ENCODE measurements at places on chromosomes 16 and 17.

- DNase-seq: no peak
These were observed 42.8 kb downstream of the METRNL start for GRCh38 chr17:83121921-83122820.

GRCh38 chr16:18833707-18834505, 32.6 kb upstream of the ARL6IP1 start:
- no peak for DNase-seq

DNA sequence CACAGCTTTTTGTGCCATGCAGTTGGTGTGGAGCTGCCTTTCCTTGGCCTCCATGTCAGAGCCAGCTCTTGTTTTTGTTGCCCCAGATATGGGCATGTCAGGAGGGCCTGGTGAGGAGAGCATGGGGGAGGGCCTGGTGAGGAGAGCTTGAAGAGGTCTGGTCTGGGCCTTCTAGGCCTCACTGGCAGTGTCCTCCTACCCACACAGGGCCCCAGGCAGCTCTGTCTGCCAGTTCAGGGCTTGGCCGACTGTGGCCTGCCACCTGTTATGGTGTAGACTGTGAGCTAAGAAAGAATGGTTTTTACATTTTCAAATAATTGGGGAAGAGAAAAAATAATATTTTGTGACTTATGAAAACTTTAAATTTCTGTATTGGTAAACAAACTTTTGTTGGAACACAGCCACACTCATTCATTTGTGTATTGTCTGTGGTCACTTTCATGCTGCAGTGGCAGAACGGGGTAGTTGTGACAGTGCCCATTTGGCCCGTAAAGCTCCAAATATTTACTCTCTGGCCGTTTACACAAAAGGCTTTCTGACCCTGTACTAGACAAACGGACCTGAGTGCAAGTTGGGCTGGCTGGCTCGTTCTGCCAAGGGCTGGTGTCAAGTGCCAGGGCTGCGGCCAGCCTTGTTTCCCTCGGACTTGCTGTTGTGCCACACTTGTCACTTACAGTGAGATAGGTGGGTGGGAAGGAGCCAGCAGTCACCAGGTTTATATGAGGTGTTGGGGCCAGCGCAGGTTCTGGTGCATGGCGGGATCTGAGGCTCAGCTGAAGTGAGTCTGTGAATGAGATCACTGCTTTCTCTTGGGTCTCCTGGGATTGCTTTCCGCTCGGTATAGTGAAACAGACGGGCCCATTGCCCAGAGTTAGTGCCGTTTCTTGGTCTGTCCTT, 18.2 kb downstream of the PGS1 start:
- peak; percentile 85 for DNase-seq

DNA sequence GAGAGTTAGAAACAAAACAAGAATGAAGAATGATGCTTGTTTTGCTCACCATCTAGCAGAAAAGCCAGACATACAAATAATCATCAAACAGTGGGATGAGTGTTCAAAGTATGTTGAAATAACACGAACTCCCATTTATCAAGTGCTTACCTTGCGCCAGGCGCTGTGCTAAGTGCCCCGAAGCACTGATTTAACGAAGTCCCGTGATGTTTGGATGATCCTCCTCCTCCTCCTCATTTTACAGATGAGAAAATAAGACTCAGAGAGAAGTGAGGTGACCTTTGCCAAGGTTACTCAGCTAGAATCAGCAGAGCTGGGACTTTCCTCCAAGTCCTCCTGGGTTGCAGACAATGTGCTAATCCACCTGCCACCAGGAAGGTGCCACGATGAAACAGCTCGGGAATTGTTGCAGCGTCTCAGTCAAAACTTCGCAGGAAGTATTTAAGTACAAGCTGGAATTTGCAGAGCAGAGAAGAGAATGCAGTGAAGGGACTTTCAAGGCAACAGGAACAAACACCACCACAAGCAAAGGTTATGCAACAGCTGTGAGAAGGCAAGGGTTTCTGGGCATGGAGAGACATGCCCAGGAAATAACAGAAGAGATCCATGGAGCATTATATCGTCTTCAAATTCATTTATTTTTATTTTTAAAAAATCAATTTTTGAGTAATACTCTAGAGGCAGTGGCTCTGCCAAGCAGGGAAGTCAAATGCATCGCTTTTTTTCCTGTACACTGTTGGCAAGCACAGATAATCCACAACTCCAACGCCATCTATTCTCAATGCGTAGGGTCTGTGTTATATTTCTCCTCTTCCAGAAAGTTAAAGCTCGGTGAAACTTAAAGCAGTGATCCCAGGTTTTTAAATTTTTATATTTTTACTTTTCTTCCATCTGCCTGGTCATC, 11.1 kb downstream of the PRCD start:
- no peak for DNase-seq

DNA sequence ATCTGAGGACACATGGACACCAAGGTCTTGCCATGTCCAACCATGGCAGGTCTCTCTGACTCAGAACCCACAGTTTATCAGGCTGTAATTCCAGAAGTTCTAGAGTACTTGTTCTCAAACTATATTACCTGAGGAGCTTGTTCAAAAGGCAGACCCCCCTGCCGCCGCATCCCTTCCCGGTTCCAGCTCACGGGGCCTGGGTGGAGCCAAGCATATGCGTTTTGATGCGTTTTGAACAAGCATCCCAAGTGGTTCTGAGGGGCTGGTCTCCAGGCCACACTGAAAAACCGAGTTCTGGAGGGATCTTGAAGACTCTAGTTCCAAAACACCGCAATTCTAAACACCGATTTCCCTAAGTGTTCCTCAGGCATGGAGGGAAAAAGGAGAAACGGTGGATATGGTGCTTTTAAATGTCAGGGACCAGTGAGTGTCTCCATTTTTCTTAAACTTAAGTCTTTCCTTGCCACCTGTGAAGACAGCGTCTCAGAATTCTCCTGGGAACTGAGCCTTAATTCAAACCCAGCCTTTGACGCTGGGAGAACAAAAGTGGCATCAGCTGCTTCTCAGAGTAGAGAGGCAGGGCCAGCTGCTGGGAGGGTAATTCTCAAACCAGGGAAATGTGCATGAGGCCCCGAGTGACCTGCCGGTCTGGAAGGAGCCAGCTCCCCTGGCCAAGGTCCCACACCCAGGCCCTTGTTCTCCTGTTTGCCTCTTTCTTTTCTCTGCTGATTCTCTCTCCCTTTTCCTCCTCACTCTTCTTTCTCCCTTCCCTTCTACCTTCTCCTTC, 84.4 kb upstream of the PLCG2 start:
- no peak for DNase-seq

GRCh38 chr17:47999582-47999981, 28.7 kb downstream of the CDK5RAP3 start:
- no peak for DNase-seq

DNA sequence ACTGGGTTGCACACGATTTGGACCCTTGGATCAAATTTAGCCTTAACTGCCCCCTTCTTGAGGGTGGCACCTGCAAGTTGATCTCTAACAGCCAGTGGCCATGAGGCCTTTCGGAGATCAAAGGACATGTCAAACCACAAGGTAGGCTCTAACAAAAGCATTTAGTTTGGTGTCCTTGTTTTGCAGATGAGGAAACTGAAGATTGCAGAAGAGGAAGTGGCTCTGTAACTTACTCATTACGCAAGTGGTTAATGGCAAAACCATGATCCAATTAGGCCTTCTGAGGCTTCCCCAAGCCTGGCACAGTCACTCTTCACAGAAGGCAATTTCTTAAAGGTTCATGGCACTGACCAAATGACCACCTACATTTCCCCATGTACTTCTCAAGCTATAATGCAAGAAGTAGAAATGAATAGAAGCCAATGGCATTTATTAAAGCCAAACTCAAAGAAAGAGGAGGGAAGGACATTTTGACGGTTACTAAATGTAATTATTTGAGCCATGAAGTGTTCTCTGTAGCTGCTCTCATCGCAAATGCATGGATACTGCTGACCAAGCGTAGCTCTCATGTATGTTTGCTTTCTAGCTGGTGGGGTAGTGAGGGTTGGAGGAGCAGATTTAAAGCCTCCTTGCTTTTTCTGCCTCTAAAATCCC, 32.8 kb upstream of the ABCC12 start:
- DNase-seq: no peak

DNA sequence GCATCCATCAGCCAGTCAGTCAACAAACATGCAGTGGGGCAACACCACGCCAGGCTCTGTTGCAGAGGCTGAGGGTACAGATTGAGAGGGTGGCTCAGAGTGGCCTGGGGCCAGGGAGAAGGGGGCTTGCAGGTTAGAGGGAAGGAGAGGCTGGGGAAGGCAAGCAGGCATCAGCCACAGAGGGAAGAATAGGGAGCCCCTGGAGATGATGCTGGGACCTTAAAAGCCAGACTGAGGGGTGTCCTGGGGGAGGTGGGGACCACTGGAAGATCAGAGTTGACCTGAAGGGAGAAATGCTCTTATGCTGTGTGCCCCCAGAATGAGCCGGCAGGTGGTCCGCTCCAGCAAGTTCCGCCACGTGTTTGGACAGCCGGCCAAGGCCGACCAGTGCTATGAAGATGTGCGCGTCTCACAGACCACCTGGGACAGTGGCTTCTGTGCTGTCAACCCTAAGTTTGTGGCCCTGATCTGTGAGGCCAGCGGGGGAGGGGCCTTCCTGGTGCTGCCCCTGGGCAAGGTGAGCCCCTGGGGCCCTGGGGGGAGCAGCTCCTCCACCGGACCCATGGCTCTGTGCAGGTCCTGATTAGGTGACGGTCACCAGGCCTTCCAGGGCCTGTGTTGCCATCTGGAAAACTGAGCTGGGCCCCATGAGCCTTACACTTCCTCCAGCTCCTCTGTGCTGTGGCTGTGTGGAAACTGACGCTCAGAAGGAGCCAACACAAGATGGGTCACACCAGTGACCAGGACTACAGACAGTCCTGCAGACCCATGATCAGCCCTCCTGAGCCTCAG, 1.7 kb downstream of the CORO1A start:
- no peak for DNase-seq

DNA sequence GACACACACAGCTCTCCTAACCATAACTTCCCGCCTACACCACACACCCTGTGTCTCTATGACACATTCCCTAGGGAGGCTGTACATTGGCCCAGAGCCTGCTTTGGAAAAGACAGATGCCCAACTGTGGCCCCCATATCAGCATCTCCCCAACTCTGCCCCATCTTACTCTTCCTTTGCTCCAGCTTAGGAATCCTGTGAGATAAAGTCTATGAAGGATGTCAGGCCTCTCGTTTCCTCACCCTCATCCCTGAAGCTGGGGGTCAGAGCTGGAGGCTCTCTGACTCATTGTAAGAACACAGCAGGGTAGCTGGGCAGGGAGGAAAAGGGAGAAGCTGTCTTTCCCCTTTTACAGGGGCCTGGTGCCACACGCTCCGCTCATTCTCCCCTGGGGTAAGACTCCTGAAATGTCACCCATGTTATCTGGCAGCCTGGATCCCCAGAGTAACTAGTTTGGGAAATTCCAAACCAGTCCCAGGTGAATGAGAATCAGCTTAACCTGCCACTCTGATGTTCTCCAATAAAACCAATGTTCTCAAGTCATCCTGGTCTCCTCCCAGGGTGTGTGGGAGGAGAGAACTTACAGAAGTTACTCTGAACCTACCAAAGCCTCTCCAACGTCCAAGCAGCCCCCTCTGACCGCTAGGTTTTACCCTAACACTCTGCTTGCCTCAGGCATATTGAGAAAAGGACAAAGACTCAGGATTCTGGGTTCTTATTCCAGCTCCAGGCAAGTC, 2.8 kb downstream of the RAPGEFL1 start:
- no peak for DNase-seq

DNA sequence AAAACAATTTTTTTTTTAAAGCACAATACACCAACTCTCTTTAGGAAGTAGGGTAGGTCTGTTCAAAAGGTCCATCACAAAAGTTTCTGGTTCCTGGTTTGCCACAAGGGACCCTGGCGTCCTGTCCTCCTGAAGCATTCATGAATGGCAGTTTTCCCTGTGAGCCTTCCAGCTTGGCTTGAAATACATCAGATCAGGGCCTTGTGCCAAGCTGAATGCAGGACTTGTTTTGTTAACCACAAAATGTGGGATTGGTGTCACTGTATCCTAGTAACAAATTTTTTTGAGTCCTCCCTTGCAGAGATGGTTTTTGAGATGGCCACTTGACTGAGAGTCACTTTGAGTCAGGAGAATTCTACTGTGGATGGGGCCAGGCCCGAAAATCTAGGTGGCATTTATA, 3.9 kb downstream of the GNAO1 start:
- DNase-seq: peak; percentile 49

DNA sequence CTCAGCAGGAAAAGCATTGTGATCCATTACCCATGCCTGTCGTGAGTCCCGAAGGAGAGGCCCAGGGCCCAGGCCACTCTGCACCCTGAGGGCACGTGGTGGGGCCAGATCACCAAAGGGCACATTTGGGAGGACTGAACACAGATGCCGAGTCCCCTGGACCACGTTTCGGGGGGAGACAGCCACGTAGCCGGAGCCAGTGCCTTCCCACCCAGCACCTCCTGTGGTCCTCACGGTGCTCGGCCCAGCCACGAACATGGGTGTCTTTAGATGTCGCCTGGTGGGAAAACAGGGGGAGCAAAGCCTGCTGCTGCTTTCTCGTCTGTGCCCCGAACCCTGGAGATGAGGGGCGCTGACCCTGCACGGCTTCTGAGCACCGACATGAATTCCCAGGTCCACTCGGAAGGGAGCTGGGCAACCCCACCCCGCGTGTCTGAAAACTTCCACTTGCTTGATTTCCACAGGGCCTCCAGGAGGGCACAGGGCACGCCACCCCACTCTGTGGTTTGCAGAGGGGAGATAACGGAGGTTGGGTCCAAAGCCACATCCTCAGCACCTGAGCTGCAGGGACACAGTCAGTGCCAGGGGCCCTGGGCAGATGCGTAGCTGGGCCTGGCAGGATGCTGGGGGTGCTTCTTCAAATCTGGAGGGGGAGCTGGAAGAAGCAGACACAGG, 14.4 kb downstream of the CBFA2T3 start:
- DNase-seq: no peak

- DNase-seq: no peak
These were observed 3.7 kb upstream of the VAT1L start for GRCh38 chr16:77784441-77785372.

DNA sequence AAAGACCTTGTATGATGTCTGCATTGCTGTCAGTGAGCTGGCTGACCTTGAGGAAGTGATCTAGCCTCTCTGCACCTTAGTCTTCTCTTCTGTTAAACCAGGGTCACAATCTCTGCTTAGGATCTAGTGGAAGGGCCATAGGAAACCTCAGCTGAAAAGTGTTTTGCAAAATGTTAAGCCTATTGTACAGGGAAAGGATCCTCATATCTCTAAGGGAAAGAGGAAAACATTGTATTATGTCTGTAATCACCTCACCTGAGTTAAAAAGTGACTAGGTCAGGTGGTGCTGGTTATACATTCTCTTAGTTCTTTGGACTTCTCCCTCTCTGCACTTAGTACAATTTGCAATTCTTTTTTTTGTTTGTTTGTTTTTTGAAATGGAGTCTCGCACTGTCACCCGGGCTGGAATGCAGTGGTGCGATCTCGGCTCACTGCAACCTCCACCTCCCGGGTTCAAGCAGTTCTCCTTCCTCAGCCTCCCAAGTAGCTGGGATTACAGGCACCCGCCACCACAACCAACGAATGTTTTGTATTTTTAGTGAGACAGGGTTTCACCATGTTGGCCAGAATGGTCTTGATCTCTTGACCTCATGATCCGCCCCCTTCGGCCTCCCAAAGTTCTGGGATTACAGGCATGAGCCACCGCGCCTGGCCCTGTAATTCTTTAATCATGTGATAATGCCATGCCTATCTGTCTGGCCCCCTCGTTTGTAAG, 2.0 kb upstream of the SEPHS2 start:
- no peak for DNase-seq

- DNase-seq: no peak
These were observed 42.5 kb downstream of the PLCG2 start for GRCh38 chr16:81821436-81822128.

- no peak for DNase-seq
These were observed 12.2 kb upstream of the MRPS23 start for GRCh38 chr17:57861790-57862693.

- no peak for DNase-seq
These were observed 17.4 kb downstream of the TMC6 start for GRCh38 chr17:78111016-78111726.

GRCh38 chr16:8682551-8683259, 8.3 kb downstream of the ABAT start:
- no peak for DNase-seq
